ENCODE measurements at places on chromosomes 12 and 14.

DNA sequence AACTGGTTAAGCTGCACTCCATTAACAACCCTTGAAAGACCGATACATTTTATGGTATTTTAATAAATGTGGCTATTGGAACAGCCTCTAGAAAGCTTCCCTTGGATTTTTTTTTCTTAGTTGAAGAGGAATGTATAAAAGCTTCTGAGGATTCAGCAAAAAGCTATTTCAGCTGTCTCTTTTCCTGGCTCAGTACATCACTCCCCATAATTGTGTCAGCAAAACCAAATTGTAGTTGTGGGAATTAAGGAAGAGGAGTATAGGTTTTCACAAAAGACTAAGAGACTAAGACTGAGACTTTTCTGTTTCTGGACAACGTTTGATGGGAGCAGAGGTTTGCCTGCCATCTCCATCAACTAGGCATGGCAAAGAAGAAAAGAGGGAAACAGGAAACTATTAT, 106.5 kb downstream of the C12orf50 start:
- peak; percentile 11 for DNase-seq

DNA sequence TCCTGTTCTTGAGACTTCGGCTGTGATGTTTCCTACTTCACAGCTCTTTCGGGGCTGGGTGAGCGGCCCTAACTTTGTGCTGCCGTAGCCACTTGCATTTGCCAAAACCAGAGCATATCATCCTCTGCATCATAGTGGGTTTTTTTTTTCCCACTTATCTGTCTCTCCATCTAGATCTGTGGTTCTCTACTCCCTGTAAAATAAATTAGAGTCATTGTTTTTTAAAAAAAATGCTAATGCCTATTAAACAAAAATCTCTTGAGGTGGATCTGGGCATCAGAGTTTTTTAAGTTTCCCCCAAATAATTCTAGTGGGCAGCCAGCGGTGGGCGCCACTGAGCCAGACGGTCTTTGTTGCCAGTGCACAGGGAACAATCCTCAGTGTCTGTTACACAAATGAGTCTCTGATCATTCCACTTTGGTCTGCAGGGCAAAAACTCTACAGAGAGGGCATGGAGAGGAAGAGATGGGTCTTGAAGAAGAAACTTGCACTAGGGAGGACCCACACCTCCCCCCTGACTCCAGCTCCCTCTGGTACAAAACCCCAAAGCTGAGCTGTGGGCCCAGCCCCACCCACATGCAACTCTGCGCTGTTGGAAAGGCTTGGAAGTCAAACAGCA, 62.4 kb upstream of the BCL2L14 start:
- no peak for DNase-seq

DNA sequence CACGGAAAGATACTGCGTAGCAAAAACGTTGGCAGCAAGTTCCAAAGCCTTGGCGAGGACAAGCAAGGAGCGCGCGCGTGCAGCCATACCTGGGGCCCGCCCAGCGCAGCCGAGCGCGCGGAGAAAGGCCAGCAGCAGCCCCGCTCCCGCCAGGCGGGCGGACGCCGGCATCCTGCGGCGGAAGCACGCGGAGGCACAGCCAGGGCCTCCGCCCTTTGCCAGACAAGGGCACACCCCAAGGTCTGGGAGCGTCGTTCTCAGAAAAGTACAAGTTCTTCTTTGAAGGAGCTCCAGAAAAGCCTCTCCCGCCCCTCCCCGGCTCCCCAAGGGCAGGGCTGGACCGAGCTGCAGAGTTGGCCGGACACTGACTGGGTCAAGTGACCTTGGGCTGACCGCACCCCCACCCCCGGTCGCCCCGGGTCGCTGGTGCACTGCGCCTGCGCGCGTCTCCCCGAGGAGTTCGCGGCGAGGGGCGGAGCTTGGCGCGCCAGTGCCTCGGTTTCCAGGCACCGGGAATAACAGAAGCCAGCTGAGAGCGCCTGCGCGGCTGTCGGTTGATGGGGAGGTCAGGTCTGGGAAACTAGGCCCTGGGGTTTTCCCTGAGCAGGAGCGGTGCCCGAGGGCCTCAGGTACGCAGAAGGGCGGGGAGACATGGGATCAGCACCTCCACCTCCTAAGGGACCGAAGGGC, at the start of gene ZC2HC1C:
Gene ZC2HC1C (plus strand): TSS at position 521 of the 690 bp plus-strand sequence. CDS start 933 bp downstream, outside the sequence.
- DNase-seq = no peak

DNA sequence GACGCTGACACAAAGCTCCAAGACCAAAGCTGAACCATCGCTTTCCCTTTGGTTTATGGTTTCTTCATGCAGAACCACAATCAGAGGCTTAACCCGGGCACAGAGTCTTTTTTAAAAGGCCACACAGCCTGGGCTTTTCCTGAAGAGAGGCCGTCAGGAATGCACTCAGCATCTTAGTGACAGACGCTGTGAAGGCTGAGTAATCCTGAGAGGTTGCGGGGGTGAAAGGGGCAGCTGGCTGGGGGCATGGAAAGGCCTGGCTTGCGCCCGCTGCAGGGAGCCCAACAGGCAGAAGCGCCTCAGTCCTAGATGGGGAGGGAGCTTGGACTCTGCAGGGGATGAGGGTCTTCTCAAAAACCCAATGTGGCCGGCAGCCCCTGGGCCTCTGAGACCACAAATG, 13.6 kb downstream of the CTDSP2 start:
- DNase-seq = no peak

DNA sequence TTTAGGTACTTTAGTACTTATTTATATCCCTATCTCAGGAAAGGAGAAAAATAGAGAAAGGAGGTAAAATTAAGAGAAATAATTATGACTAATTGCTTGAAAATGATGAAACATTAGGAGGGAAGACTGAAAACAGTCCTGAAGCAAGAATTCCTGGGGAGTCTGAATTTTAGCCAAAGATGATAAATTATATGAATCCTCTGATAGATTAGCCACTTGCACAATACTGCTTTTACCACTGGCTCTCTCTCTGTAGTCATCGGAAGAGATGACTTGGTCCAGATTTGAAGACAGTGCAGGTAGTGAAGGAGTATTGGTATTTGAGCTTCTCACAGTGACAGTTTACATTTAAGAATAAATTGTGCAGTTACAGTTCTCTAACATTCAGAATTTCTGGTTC, 83.8 kb upstream of the CLEC14A start:
- peak; percentile 81 for DNase-seq

DNA sequence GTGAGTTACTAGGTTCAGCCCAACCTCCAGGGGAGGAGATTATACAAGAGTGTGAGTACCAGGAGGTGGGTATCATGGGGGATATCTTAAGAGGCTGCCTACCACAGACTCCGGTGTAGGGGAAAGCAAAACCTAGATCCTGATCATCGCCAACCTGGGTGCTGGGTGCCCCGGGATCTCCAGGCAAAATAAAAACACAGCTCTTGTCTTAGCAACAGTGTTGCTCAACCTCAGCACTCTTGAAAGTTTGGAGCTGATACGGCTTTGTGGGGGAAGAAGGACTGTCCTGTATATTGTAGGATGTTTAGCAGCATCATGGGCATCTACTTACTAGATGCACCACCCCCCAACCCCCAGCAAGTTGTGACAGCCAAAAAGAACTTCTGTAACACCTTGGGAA, 74.5 kb downstream of the CCDC60 start:
- DNase-seq = no peak

DNA sequence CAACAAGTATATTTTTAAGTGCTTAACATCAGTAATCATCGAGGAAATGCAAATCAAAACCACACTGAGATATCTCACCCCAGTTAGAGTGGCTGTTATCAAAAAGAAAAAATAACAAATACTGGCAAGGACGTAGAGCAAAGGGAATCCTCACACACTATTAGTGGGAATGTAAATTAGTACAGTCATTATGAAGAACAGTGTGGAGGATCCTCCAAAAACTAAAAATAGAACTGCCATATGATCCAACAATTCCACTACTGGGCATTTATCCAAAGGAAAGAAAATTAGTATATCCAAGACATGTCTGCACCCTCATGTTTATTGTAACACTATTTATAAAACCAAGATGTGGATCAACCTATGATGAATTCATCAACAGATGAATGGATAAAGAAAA, 149.0 kb upstream of the PWP1 start:
- DNase-seq = peak; percentile 46
